ENCODE measurements at places on chromosomes 5 and 9.
A peak's percentile ranks its signal among the peaks of the same experiment; 100 is the strongest.

DNA sequence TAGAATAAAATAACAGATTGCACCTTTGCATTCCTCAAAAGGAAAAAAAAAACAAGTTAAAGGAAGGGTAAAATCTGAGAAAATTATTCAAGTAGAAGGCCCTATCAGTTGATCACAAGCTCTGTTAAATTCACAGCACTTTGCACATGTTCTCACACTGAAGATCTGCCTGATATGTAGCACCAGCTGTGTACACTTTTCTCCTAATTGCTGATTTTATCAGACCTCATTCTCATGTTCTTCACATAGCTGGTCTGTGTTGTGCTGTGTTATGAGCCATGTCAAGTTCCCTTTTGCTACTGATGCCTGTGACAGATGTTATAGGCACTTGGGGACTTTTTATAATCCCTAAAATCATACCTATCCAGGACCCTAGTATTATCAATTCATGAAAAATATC lies 390.4 kb upstream of the PRR16 start:
- DNase-seq, result no peak

GRCh38 chr5:61333321-61333953 lies 1.4 kb downstream of the ZSWIM6 start:
- no peak for DNase-seq

DNA sequence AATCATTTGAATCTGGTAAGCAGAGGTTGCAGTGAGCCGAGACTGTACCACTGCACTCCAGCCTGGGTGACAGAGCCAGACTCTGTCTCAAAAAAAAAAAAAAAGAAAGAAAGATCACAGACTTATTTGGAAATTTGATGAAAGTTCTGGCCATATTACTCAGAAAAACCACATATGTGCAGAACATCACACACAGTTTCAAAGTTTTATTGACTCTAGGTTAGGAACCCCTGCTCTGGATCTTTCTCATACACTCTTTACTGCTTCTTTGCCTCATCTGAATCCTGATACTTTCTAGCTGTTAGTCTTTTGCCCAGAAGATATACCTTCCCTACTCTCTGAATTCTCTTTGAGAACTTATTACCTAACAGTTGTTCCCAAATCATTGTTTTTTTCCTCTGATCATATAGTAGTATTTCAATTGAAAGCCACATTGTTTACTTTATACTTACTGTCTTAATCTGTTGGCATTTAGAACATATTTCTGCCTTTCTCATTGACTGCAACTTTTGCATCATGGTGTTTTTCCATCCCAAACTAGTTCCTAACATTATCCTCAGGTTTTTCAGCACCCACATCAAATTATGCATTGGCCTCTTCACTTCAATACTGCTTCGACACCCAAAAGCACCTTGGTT lies 68.7 kb downstream of the LNPEP start:
- DNase-seq, result no peak

GRCh38 chr5:155783246-155783645 lies 543.7 kb upstream of the SGCD start:
- DNase-seq, result no peak

GRCh38 chr5:107669096-107670031 lies 1.4 kb downstream of the EFNA5 start:
- DNase-seq, result no peak

- no peak for DNase-seq
Observed at GRCh38 chr5:75640395-75640794, 29.1 kb downstream of the ANKDD1B start.

- no peak for DNase-seq
Observed at GRCh38 chr5:137395011-137395755, 103.9 kb downstream of the SPOCK1 start.

DNA sequence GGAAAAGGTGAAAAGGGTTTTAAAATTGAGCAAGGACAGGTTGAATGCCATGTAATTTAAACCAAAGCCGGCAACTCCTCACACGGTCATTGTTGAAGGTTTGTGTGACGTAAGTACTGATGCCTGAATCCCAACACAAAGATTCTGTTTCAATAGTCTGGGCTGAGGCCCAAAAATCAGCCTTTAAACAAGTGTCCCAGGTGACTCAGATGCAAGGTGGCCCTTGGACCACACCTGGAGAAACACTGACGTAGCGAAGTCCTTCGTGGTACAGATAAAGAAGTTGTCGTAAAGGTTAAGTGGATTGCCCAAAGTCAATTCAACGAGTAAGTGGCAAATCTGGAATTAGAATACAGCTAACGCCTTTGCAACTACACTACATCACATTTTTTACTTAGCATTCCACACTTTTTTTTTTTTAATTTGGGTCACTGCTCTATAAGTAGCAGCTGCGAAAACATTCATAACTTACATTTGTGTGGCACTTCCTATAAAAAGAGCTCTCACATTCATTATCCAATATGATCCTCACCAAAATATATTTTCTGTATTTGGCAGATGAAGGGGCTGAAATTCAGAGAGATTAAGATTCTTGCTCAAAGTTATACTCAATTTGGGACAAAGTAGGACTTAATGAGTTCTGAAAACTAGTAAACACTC lies 111.3 kb downstream of the LPAR1 start:
- DNase-seq, result no peak

GRCh38 chr5:140109759-140110645 lies 3.9 kb upstream of the PURA start:
- DNase-seq, result no peak

GRCh38 chr5:100890461-100891008 lies 12.5 kb downstream of the ST8SIA4 start:
- DNase-seq, result no peak

DNA sequence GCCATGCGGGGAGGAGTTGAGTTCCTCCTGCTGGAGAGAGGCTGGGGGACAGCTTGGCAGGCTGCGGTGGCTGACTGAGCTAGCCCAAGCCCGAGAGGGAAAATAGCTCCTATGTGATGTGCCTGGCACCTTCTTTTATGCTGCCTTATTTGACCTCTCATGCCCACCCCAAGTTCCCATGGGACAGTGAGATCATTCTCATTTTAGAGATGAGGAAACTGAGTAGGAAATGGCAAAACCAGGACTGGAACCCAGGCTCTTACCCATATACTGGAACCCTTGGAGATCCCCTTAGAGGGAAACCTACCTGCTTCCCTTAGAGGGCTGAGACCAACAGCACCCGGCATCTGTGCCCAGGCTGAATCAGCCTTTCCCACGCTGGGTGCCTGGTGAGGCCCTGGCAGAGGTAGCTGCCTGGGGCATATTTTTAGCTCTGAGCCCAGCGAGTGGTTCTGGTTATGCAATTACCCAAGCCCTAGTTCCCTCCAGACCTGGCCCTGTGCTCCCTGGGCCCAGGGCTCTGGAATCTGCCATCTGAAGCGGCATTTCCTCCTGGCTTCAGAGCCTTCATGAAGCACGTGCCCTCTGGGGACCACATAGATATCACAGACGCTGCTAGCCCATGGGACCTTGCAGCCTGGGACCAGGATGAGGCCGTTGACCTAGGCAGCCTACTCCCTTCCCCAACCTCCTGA lies 23.6 kb downstream of the COL27A1 start:
- DNase-seq, result no peak

GRCh38 chr5:160787240-160787639 lies 64.8 kb downstream of the ATP10B start:
- no peak for DNase-seq

GRCh38 chr5:6446626-6447309 lies 1.9 kb upstream of the UBE2QL1 start:
- no peak for DNase-seq

GRCh38 chr5:140883927-140884697 lies 2.2 kb downstream of the PCDHA13 start:
- no peak for DNase-seq

DNA sequence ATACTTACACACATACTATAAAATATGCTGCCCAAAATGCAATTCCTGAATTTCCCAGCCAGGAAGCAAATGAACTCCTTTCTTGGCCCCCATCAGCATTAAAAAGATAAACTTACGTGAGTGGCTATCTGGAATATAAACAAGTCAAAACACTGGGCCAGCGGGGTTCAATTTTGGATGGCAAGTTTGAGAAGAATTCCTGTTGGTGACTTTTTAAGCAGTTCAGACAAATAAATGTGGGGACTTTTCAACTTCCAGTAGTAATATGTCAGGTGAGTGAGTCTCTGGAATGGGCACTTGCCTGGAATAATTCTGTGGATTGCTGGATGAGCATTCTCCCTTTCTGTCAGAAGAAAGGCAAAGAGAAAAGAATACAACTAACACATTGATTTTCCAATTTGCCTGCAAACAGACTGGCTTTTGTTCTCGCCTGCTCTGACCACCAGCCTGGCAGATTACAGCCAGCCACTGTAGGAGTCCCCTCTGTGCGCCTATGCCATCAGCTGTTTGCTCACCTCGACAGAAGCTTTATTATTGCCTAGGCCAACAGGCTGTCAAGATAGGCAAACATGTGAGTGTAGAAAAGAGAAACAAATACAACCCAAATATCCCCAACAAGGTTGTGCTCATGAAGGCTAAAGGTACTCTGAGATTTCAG lies 78.6 kb downstream of the MRPS27 start:
- DNase-seq, result no peak

- no peak for DNase-seq
Observed at GRCh38 chr5:141330299-141331080, at the start of gene PCDHGA1. TSS of gene PCDHGA1 (plus strand) at chr5:141330514.

GRCh38 chr9:134390947-134391318 lies 64.7 kb downstream of the RXRA start:
- no peak for DNase-seq

GRCh38 chr9:137281345-137282116 lies 4.0 kb downstream of the TOR4A start:
- DNase-seq, result no peak

DNA sequence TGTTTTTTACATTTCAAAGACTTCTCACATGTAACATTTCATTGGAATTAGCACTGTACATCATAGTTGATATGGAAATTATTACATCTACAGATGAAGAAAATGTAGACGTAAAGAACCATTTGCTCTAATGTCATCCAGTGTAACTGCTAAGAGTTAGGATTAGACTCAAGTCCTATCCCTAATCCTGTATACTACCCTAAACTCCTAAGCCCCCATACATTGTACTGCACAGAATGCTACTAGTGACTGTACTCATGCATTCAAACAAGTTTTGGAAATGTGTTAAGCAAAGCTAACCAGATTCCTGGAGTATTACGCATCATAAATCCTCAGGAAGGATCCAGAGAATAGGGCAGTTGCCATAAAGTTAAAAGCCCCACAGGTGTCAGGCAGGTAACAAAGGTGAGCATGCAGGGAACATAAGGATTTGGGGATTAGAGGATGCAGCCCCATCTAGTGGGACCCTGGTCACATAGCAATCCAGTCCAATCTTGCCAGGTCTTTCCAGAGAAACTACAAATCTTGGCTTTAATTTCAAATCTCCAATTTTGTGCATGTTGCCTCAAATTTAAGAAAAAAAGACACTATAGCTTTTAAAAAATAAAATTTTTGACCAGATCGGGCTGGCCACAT lies 32.0 kb downstream of the HAVCR1 start:
- peak; percentile 24 for DNase-seq

- DNase-seq, result no peak
Observed at GRCh38 chr9:86795047-86795442, 152.3 kb downstream of the GAS1 start.

GRCh38 chr9:133351908-133352634 lies 4.1 kb downstream of the RPL7A start:
- no peak for DNase-seq

GRCh38 chr5:74418709-74419108 lies 221.8 kb downstream of the ENC1 start:
- no peak for DNase-seq

DNA sequence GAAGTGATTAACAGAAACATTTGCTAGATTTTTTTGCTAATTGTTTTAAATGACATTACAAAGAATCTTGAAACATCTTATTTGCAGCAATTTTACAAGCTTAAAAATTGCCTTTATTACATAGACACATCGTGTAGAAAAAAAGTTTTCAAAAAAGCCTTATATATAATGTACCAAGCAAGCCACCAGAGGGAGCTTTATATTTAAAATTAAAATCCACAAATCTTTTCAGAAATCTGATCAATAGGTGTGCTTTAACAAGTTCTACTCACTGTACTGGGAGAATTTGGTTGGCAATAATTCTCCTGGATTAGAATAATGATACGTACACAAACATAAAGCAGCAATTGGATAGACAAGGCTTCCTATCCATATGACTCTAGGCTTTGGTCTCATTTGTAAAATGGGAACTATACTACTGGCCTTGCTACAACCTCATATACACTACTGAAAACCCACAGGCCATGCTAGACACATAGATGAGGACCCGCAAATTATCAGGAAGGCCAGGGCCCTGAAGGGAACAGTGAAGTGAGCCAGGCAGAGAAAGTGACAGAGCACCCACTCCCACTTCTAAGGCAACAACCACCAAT lies 4.8 kb downstream of the PSMB7 start:
- no peak for DNase-seq

- no peak for DNase-seq
Observed at GRCh38 chr5:71537687-71538086, 49.5 kb upstream of the MCCC2 start.

- DNase-seq, result no peak
Observed at GRCh38 chr5:159992566-159992965, 16.4 kb upstream of the TTC1 start.

- no peak for DNase-seq
Observed at GRCh38 chr9:89349607-89350006, 31.3 kb downstream of the SECISBP2 start.

DNA sequence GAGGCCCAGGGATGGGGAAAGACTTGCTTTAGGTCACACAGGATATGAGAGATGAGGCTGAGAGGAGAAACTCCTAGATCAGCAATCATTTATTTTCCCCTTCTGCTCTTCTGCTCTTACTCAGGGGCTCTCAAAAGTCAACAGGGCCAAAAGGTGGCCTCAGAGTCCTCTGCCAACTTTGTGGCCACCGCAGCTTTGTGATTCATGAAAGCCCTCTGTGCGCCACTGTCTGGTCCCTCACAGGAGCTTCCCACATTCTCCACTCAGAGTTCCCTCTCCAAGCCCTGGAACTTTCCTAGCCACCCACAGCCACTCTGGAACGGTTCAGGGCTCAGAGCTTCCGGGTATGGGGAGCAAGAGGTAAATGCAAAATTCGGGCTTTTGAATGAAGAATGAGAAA lies 82.4 kb downstream of the COL27A1 start:
- no peak for DNase-seq

- no peak for DNase-seq
Observed at GRCh38 chr9:101083448-101084202, 55.1 kb downstream of the PLPPR1 start.

- DNase-seq, result no peak
Observed at GRCh38 chr9:77177894-77178794, 810 bp downstream of the VPS13A start.
